Femur (tissue), 1 donor: ENCODE measurements at places on chromosomes 6 and 20.

DNA sequence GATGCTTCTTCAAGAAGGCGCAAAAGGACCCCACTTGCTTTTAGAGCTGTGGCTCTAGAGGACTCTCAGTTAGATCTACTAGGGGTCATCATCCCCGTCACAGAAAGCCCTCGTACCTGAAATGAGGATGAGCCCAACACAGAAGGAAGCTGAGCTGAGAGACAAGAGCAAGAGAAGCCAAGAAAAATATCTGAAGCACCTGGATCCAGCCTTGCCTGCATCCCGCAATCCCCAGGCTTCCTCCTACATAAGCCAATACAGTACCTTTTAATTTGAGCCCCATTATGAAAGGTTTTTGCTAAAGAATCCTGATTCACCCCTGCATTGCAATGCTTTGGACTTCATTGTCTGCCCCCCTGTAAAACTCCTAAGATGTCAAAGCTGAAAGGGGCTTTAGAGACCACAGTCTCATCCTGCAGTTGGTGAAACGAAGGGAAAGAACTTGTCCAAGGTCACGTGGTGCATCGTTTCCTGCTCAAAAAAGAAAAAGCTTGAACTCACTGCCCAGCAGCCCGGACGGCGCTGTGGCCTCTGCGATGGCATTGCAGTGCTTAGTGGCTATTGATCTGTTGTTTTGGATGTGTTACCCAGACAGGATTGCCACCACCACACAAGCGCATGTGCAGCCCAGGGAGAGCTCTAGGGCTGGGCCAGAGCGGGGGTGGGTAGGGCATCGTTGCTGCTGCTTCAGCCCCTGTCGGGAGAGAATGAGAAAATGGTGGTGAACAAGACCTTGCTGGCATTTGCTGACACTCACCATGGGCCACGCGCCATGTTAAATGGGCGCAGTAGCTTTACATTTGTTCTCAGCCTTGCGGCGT, 28.4 kb downstream of the AAR2 start:
- no peak for DNase-seq

DNA sequence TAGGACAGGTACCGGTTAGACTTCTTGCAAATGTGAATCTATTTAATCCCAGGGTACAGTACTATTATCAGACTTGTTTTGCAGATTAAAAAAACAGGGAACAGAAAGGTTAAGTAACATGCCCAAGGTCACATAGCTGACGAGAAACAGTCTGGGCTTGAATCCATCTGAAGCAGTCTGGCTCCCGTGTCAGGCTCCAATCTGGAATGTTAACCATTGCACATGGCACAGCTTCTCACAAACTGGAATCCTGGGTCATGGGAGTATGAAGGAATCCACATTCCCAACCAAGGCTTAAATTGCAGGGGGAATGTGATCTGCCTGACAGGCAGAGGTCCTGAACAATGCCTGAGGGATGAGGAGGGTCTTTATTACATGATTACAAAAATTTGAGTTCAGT, 187.5 kb upstream of the SPTLC3 start:
- DNase-seq, result no peak

GRCh38 chr6:133705066-133705465, 183.8 kb upstream of the TCF21 start:
- DNase-seq, result no peak

GRCh38 chr20:56429502-56429901, 17.4 kb downstream of the CASS4 start:
- no peak for DNase-seq

GRCh38 chr20:56422076-56422823, 10.2 kb downstream of the CASS4 start:
- no peak for DNase-seq

GRCh38 chr20:62831361-62831788, 14.5 kb downstream of the COL9A3 start:
- DNase-seq, result peak; percentile 58

DNA sequence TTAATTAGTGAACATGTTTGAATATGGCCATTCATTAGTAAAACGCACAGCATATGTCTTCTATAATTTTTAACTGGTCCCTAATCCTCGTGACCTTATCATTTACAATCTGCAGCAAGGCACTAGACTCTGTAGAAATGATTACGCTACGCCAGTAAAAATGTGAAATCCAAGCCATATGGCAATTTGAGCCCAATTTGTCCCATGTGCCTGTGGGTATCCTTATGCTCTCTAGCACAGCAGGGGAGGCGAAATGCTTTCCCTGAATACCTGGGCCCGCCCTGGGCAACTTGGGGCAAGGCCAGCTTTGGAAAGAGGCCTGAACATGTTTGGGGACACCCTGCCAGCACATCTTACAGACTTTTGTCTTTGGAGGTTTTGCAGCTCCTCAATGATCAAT, 122.7 kb upstream of the AGPAT4 start:
- DNase-seq, result no peak

DNA sequence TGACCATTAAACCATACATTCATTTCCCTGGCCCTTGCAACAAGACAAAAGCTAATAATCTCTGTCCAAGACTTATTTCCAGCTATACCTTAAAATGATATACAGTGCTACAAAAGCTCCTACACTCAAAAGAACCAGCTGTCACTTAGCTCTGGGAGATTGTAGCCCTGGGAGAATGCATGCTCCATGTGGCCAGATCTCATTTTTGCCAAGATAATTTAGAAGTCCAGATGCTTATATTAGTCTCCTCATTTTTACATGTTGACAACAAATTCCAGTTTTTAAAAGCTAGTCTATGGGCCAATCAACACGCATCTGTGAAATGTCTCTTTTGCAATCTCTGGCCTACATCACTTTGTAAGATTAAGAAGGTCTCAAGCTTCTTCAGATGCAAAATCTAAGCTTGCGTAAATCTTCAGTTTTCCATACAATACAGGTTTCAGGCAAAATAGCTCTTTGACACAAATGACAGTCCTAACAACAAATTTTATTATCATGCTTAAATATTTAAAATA, 27.1 kb downstream of the TASP1 start:
- no peak for DNase-seq

DNA sequence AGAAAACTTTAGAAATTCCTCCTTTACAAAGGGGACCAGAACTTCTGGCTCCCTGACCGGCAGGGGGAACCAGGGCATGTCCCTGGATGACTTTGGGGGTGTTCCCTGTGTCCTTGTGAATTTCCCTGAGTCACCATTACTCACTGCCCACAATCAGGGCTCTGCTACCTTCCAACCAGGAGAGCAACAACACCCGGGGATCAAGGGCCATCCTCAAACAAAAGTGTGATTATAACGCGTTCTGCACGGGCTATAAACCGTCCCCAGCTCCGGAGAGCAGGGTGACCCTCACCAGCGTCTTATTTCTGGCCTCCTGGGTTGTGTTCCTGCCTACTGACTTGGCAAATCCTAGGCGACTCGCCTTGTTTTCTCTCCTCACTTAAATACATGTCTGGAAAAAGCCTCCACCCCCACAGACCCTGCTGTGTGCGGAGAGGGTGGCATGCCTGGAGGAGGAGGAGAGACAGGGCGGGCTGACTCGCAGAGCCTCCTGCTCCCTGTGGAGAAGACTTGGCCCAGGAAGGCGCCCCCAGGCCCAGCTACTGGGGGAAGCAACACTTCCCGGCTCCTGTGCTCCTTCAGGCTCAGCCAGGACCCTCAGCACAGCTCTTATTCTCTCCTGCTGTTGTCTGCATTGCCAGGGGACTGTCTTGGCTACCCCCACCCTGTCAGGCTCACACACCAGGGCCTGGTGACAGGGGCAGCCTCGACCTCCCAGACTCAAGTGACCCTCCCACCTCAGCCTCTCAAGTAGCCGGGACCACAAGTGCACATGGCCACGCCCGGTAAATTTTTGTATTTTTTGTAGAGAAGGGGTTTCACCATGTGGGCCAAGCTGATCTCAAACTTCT, 54.1 kb downstream of the FGD2 start:
- DNase-seq, result peak; percentile 75

- DNase-seq, result no peak
Observed at GRCh38 chr6:88403486-88403885, 237.3 kb upstream of the CNR1 start.

DNA sequence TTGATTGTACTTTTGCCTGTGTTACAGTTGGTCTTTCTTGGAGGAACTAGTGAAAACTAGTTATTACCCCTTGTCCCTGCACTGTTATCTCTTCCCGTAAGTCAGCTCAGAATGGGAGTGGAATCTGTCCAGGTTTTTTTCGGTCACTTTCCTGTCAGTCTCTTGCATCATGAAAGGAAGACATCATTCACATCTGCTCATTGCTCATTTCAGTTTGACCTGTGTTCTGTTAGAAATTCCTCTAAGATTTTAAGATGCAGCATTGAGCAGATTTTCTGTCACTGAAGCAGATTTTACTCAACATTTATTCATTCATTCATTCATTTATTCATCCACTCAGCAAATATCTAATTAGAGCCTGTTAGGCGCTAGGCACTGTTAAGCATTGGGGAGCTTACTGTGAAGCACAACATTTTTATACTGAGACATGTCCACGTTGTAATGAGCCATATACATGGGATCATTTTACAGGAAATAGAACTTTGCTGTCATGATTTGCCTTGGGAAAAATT, 33.1 kb upstream of the HINT3 start:
- DNase-seq, result no peak

GRCh38 chr6:147970970-147971369, 371.7 kb upstream of the SASH1 start:
- no peak for DNase-seq

GRCh38 chr6:30350524-30350923, 5.6 kb downstream of the RPP21 start:
- no peak for DNase-seq

- DNase-seq, result peak; percentile 66
Observed at GRCh38 chr6:31575335-31575901, at the start of gene TNF. TNF (plus strand) TSS chr6:31575565; CDS start chr6:31575742, 177 bp downstream.

GRCh38 chr6:142286088-142286409, 15.8 kb upstream of the ADGRG6 start:
- DNase-seq, result no peak

- DNase-seq, result no peak
Observed at GRCh38 chr6:87136963-87137362, 18.4 kb upstream of the ZNF292 start.

GRCh38 chr20:19348582-19348981, 136.1 kb downstream of the SLC24A3 start:
- DNase-seq, result no peak

DNA sequence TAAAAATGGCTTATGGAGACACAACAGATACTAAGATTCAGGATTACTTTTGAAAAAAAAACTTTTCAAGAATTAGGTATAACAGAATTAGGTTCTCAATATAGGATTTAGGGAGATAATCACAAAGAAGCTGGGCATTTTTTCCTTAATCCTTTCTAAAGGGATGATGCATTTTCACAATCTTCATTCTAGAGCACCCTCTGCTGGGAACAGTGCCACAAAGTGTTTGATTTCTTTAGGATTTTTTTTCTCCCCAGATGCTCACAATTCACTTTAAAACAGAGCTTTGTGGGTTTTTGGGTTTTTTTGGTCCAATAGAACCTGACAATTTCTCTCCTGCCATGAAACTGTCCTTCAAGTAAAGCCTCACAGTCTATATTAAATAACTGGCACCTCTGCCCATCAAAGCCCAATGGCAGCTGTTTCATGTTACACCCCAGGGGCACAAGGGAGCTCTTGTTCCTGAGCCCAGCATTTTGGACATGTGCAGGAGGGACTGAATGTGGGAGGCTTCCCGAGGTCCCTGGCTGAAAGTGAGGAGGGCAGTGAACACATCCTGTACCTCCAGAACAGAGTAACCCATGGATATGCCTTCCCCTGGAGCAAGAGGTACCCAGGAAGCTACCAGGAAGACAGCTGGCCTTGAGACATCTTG, 39.7 kb downstream of the PREP start:
- no peak for DNase-seq
